Activated CD8-positive, alpha-beta memory T cell treated with anti-CD3 and anti-CD28 coated beads for 1 hour (primary cell): ENCODE measurements at places on chromosomes 6 and 20.

- DNase-seq = no peak
Measured at GRCh38 chr20:23585808-23586734, 17.8 kb upstream of the CST9L start.

DNA sequence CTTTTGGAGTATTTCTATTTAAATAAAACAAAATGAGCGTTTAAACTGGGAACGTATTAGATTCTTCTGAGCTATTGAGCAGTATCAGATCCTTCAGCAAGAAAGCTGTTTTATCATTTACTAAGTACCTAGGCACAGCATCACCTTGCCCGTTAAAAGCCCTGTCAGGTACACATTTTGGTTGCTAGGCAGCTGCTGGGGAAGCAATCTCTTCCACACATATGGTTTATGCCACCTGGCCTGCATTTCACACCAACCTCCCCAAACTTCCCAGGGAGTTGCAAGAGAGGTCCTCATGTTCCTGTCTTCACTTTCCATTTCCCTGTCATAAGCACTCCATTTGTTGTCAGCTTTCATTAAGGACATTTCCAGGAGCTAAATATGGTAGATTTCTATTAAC lies 400.1 kb downstream of the PLCB1 start:
- no peak for DNase-seq

GRCh38 chr6:126117251-126117650 lies 130.9 kb downstream of the TRMT11 start:
- DNase-seq = no peak

- no peak for DNase-seq
Measured at GRCh38 chr6:15268137-15268908, 22.5 kb downstream of the JARID2 start.

- DNase-seq = peak; percentile 38
Measured at GRCh38 chr6:26097268-26097875, 10.1 kb downstream of the HFE start.

DNA sequence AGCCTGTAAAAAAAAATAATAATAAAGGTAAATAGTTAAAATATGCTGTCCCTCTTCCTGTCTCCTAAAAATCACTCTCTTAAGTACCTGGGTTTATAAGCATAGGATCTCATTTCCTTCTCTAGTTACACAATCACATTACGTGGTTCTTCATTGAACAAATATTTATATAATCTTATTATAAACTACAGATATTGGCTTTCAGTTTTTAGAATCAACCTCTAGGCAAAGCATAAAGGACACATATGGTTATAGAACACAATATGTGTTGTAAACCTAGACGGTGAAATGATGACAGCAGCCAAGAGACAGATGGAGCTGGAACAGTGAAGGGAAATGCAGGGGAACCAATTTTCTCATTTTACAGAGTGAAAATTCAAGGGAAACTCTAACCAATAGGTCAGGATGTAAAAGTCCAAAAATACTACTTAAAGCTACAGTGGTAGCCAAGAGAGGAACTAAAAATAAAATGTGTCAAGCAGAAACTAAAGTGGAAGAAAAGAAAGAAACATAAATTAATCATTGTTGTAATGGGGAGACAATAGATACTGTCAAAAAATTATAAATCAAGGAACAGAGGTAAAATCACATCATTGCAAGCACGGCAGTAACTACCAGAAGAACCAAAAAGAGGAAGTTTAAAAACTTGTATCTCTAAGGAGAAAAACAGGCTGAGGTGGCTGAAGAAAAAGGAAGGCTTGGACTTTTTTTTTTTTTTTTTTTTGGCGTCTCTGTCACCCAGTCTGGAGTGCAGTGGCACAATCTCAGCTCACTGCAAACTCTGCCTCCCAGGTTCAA lies 82.8 kb upstream of the CDYL start:
- DNase-seq = no peak

GRCh38 chr6:30533460-30534294 lies 22.6 kb downstream of the GNL1 start:
- DNase-seq = no peak

DNA sequence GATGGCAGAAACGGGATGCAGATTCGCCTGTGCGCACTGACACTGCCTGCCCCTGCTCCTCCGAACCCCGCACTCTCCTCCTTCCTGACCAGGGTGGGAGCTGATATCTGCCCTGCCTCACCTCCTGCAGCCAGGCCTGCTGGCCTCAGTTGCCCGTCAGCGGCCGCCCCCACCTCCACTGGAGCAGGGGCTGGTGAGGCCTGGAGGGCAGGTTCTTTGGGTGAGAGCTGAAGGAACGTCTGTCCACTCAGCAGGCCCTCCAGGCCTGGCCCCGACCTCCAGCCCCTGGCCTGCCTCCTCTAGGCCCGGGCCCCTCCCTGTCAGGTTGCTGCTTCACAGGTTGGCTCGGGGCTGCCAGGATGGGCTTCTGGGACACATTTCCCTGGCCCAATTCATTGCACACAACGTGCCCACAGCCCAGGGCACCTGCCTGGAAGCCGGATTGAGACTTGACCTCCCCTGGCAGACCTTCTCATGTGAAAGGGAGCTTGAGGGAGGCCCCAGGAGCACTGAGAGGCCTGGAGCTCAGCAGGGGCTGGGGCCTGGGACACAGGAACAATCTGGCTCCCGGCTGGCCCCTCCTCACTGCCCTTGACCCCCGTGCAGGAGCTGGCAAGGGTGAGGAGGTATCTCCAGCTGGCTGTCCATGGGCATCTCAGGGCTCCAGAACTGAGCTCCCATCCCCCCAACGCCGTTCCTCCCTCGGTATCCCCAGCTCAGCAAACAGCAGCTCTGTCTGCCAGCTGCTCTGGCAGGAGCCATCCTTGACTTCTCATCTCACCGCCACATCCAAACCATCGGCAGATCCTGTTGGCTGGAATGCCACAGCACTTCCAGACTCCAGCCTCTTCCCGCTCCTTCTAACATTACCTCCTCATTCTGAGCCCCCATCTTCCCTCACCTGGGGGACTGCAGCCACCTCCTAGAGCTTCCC lies 39.5 kb downstream of the SPDEF start:
- no peak for DNase-seq

GRCh38 chr6:48512390-48512789 lies 401.4 kb upstream of the PTCHD4 start:
- DNase-seq = no peak

DNA sequence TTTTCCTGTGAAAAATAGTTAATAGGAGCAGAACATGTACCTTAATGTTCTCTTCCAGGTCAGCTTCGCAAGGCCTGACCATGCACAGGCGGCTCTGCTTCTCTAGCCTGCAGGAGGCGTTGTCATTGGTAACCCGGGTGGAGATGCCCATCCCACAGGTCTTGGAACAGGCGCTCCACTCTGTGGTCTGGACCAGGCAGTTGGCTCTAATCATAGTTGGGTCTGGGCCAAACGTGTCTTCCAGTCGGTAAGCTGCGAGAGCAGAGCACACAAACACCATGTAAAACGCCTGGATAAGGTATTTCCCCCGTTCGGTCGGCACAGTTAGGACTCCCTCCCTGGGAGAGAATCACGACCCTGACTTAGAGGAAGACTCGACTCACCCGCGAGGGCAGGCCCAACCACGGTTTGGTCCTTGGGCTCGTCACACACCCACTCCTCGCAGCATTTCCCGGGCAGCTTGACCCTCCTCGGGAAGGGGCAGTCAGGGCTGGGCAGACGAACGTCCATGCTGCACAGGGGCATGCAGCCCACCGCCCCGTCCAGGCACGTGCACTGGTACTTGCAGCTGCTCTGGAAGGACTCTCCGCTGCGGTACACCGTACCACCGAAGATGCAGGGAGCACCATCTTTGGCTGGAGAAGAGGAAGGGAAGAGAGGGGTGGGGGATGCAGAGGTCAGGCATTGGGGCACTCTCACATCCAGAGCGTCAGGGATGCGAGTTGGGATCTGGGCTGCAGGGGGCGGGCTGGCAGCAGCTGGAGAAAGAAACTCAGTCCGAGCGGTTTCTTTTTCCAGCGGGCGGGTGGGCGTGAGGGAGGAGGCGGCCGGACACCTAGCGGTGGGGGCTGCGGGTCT lies 1.0 kb downstream of the CCN2 start:
- DNase-seq = no peak

DNA sequence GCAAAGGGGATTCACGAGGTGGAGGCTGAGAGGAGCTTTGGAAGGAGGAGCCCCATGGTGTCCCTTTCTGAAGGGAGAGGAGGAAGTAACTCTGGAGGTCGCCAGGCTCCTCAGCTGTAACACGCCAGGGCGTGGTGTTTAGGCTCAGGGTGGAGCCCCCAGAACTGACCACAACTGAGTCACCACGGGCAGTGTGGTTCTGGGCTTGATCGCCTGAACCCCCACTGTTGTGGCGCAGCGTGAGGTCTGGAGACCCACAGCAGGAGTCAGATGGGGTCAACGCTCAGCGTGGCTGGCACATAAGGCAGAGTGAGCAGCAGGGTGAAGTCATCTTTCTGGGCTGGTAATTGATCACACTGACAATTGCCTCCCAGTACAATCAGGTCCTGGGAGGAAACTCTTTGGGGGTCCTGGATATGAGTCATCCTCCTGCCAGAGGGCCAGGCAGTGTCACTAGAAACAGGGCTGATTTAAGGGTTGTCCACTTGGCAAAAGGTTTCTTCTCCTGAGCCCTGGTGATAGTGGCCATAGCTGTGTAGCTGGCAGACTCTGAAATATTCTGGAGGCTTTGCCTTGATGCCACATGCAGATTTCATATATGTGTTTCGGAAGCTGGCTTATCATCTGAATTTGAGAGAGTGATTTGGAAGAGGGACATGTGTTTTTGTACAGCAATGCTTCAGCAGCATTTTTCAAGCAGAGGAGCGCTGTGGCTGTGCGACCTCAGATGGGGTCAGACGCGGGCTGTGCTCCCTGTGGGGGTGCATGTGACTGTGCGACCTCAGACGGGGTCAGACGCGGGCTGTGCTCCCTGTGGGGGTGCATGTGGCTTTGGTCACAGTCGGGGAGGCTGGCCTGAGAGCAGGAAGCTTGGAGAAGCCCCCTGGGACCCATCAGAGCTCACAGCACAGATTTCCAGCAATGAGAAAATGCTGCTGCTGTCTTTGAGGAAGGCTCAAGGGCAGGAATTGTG lies 50.0 kb downstream of the SYNJ2 start:
- peak; percentile 30 for DNase-seq

DNA sequence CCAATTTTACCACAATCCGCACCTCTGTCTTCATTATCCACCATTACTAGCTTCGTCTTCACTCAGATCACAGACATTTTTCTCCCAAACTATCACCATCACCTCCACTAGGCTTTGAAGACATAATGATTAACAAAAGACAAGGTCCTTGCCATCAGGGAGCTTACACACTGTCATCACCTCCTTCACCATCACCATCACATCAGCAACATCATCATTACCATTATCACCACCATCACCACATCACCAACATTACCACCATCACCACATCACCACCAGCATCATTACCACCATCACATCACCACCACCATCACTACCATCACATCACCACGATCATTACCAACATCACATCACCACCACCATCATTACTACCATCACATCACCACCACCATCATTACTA lies 4.4 kb upstream of the SLC22A7 start:
- DNase-seq = no peak

- no peak for DNase-seq
Measured at GRCh38 chr20:50130995-50131394, 18.0 kb upstream of the UBE2V1 start.

DNA sequence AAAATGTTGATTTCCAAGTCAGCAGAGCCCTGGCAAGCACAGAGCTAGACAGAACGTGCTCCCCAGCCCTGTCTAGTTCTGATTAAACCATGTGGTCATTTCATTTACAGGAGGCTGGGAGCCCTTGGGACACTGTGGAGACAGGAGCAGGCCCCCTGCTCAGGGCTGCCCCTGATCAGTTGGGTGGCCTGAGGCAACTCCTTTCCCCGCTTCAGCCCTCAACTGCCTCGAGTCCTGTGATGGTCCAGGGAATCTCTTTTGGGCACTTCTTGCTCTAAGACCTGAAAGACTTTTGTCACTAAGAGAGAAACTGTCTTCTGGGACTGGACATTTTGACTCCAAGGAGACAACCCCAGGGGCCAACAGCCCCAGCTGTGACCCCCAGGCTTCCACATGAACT lies 13.5 kb downstream of the DYNLRB1 start:
- no peak for DNase-seq

DNA sequence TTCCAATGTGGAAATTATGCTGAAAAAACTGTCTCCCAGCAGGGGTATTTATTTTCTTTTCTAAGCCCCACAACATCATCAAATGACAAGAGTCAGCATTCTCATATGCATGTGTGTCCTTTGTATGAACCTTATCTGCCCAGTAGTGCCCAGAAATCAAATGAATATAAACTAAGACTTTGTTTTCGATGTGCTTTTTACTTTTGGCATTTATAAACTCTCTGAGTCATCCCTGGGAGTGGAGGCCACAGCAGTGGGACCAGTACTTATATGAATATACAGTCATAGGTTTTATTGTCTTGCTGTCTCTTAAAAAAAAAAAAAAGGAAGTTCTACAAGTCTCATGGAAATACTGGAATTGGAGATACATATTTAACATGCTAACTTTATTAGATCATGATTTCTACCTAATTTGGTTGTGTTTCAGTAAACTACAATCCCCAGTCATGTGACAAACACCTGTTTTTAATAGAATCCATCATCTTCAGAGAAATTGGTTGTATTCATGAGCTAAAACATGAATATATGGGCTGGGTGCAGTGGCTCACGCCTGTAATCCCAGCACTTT lies 99.2 kb upstream of the TMEM181 start:
- DNase-seq = no peak

GRCh38 chr20:40319741-40320516 lies 369.1 kb downstream of the MAFB start:
- no peak for DNase-seq

- DNase-seq = no peak
Measured at GRCh38 chr20:6269168-6269873, 146.5 kb upstream of the FERMT1 start.

DNA sequence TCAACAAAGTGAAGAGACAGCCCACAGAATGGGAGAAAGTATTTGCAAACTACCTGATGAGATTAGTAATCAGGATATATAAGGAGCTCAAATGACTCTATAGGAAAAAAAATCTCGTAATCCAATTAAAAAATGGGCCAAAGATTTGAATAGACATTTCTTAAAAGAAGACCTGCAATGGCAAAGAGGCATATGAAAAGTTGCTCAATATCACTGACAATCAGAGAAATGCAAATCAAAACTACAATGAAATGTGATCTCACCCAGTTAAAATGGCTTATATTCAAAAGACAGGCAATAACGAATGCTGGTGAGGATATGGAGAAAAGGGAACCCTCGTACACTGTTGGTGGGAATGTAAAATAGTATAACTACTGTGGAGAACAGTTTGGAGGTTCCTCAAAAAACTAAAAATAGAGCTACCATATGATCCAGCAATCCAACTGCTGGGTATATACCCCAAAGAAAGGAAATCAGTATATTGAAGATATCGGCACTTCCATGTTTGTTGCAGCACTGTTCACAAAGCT lies 65.0 kb downstream of the TOX2 start:
- DNase-seq = no peak
